NCI-H1436 (cell line): ENCODE measurements at places on chromosomes 12 and 14.

GRCh38 chr12:29176941-29177340 is 27.9 kb downstream of the FAR2 start:
- no peak for DNase-seq

GRCh38 chr12:4030929-4031702 is 157.9 kb upstream of the PARP11 start:
- no peak for DNase-seq

DNA sequence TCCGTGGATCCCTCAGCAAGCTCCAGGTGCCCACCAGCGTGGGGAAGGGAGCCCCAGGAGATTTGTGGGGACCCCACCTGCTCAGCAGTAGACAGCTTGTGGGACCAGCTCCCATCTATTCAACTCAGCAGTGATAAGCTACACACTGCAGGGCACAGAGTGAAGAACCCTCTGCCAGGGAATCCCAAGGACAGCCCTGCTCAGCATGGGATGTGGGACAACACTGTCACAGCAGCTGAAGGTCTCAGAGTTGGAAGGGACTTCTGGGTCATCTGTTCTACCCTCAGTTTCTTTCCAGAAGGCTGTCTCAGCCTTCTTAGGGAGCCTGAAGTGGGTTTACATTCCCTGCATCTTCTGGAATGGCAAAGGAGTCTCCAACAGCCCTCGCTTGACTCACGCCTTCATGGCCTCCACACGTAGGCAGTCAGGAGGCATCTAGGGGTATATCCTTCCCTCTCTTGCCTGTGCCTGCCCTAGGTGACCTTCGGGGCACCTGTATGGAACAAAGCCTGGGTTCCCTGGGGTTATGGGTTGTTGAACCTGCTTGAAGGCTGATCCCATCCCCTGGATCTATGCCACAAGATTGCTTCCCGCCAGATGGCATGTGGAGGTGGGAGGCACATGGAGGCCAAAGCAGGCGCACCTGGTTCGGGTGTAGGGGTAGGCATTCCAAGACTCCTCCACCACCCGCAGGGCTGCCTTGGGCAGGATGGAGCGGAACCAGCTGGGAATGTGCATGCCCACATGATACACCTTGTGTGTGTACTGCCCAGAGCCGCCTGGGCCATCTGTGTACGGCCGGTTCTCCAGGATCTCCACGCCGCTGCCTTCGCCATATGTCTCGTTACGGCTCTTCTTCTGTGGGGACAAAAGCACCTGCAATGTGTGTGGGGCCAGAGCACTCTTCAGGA is 33.0 kb downstream of the ARL6IP4 start:
- DNase-seq = no peak

DNA sequence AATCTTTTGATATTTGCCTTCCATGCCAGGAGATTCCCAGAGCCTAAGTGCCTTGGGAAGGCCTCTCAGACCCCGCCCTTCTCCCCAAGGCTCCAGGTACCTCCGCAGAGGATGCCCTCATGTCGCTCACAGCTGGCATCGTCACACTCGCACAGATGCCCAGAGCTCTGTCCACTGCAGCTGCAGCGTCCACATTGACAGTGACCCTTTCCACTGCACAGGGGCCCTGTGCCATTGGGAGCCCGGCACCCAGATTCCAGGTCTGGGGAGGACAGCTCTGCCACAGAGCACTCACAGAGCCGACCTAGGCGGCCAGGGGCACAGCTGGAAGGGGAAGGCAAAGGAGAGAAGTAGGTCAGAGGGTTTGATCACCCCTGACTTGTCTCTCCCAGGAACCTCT is 12.3 kb upstream of the CSAD start:
- DNase-seq = no peak

- DNase-seq = peak; percentile 38
Measured at GRCh38 chr12:69239922-69240630, 707 bp downstream of the CPSF6 start.

GRCh38 chr12:48977290-48978281 is 536 bp upstream of the WNT1 start:
- peak; percentile 31 for DNase-seq

- no peak for DNase-seq
Measured at GRCh38 chr14:90373887-90374286, 22.9 kb upstream of the CALM1 start.

- no peak for DNase-seq
Measured at GRCh38 chr14:58824796-58825195, 187.0 kb downstream of the DACT1 start.

GRCh38 chr12:47560415-47560814 is 145.4 kb downstream of the RPAP3 start:
- DNase-seq = no peak

- no peak for DNase-seq
Measured at GRCh38 chr14:54698966-54699530, 132.1 kb downstream of the SAMD4A start.

GRCh38 chr12:50507930-50508329 is 3.1 kb downstream of the DIP2B start:
- DNase-seq = no peak

GRCh38 chr12:113091506-113091905 is 35.0 kb downstream of the DTX1 start:
- DNase-seq = no peak

DNA sequence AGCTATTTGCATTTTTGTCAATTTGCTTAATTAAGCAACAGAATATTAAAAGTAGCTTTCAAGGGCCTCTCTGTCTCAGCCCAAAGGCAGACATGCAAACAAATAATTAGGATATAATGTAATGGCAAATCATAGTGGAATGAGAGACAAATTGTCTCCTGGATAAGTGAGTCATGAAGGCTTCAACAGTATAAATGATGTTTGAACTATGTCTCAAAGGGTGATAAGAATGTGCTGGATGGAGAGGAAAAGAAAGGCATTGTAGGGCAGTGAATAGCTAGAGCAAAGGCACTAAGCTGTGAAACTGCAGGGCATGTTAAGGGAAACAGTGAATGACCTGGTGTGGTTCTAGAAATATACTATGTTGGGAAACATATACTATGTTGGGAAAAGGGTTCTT is 53.5 kb upstream of the PPP1R12A start:
- DNase-seq = no peak

GRCh38 chr12:104669089-104669721 is 212.5 kb downstream of the CHST11 start:
- DNase-seq = peak; percentile 23

- DNase-seq = no peak
Measured at GRCh38 chr12:18427520-18427919, 166.2 kb downstream of the PIK3C2G start.

DNA sequence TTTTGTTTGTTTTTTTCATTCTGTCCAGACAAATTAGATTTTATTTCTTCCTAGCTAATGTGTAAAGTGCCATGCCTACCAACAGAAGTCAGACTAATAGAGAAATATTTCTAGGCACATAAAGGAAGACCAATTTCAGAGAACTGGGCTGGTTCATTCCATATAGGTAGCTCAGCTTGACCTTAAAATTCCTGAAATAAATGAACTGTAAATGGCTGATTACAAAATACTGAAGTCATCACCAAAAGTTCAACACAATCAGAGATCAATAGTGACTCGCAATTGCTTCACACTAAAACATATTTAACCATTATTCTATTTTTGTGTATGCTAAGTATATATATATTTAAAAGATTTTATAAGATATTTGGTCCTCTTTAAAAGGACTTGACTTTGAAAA is 34.2 kb downstream of the PTPRB start:
- DNase-seq = no peak

GRCh38 chr12:46383654-46384450 is 11.3 kb upstream of the SLC38A2 start:
- DNase-seq = peak; percentile 46

- no peak for DNase-seq
Measured at GRCh38 chr14:58439476-58439875, 12.0 kb downstream of the KIAA0586 start.

DNA sequence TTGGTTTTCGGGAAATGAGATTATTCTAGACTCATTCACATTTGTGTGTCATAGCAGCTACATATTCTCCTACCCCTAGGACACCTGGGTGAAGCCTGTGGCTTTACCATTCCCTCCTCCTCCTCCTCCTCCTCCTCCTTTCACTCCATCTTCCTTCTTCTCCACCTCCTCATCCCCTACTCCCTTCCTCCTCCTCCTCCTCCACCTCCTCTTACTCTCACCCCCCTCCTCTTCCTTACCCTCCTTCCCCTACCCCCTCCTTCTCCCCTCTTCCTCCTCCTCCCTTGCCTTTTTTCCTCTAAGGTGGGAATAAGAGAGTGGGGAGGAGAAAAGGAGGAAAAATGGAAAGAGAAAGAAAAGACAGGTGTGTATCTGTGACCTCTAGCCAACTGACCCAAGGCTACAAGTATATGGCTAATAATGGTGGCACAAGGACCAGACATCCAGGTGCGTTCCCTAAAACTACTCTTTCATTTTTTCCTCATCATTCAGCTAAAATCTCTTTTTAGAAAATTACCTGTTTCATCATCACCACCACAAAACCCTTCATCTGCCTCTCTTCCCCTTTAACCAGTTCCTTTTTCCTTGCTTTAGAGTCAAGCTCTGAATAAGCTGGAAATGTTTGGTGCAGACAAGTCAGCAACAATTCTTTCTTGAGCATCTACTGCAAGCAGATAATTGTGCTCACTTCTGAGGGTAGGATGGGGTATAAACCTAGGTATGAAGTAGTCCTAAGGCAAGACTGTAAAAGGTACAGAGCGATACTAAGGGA is 149.8 kb upstream of the FOXN3 start:
- DNase-seq = no peak

DNA sequence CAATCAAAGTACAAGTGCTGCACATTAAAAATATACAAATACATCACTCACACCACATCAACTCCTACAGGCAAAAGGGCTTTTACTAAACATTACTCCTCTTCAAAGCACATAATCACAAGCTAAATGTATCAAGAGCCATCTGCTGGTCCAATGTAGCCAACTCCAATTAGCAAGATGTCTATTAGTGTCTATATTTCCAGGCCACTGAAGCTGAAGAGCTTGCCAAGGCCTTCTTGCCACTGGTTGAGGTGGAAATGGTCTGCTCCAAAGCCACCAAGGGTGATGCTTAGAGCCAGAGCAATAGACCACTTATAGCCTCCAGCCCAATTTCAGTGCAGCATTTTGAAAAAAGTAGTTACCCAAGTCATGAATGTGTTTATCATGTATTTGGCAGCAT is 54.4 kb downstream of the RASSF9 start:
- DNase-seq = peak; percentile 57

GRCh38 chr12:108310489-108310888 is 28.6 kb downstream of the CMKLR1 start:
- no peak for DNase-seq

DNA sequence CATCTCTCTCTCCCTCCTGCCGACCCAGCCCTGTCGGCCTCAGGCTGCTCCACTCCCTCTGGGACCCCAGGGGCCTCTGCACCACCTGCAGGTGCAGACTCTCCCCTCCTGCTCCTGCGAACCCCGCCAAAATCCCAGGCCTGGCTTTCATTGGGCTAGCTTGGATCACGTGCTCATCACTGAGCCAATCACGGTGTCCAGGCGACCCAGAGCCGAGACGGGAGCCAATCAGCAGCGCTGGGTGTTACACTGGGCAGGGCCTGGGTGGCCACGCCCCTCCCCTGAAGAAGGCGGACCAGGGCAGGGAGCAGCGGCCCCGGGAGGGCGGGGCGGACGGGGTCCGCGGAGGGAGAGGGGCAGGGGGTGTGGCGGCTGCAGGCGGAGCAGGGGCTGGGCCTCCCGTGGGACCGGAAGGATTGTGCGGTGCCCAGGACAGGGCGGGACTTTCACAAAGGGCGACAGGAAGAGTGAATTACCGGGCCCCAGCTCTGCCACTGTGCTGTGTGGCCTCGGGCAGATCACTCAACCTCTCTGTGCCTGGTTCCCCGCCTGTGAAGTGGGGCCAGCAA is 66.6 kb upstream of the FBRSL1 start:
- peak; percentile 51 for DNase-seq

- DNase-seq = peak; percentile 2
Measured at GRCh38 chr14:53432378-53432802, 279.3 kb upstream of the DDHD1 start.

- DNase-seq = no peak
Measured at GRCh38 chr12:52971679-52972329, 22.9 kb downstream of the KRT18 start.

DNA sequence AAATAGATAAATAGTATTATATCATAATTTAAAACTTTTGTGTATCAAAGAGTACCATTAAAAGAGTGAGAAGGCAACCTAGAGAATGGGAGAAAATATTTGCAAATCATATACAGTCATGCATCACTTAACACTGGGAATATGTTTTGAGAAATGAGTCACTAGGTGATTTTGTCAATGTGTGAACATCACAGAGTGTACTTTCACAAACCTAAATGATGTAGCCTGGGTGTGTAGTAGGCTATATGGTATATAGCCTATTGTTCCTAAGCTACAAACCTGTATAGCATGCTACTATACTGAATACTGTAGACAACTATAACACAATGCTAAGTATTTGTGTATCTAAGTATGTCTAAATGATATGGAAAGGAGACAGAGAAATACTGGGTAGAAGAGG is 48.0 kb upstream of the ARID2 start:
- DNase-seq = no peak

GRCh38 chr12:65952737-65953209 is 128.5 kb downstream of the HMGA2 start:
- no peak for DNase-seq

DNA sequence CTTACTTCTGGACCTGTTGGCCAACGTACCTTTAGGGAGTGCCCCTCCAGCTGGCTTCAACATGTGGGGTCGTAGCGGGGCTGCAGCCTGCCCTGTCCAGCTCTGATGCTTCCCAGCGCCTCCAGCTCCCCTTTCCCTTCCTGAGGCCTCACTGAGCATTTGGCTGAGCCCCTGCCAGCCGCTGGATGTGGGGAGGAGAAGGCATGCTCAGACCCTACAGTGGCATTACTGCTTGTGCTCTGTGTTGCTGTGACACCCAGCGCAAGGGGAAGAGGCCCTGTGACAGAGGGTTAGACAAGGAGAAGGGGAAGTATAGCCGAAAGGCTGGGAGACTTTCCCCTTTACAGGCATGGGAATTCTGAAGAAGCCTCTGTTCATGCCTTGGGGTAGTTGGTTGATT is 145.9 kb downstream of the PRKCH start:
- DNase-seq = no peak

GRCh38 chr14:104138098-104138717 is at the start of gene KIF26A:
Gene KIF26A (plus strand): TSS chr14:104138587. CDS start chr14:104138723, 136 bp downstream.
- DNase-seq = no peak

GRCh38 chr12:30905463-30906009 is 21.0 kb upstream of the TSPAN11 start:
- DNase-seq = no peak

GRCh38 chr14:101508948-101509729 is 52.2 kb upstream of the DIO3 start:
- DNase-seq = no peak
